ENCODE measurements at places on chromosomes 7 and 10.

DNA sequence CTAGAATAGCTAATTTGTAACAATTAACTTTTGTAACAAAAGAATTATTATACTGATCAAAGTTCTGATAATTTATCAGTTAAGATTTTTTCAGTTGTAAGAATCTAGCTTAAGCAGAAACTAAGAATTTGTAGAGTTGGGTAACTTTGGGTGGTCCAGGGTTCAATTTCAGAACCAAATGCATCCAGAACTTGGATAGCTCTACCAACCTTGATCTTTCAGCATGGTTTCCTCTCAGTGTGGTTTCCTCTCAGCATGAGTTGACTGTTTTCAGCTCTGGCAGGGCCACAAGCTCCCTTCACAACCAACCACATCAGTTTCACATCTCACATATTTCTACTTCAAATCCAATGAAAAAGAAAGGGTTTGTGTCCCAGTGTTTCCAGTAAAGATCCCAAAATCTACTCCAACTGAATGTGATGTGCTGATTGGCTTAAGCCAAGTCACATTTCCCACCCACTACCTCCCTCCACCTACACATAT is 3.3 kb upstream of the FAS start:
- DNase-seq = no peak

DNA sequence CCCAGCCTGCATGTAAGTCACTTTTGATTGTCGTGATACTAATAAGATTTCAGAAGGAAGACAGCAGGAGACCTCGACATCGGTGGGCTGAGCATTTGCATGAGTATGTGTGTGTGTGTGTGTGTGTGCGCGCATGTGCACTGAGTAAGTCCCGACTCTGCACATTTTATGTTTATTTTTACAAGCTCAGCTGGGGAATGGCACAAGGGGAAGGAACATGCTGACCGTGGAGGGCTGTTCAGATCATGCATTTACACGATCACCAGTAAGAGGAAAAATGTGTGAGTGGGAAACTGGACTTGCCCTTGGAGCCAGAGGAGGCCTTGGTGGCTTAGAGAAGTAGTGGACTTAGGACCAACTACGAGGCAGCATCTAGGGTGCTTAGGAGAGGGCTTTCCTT is 41.3 kb downstream of the IL2RA start:
- no peak for DNase-seq

GRCh38 chr10:65312876-65313275 is 1613.0 kb upstream of the LRRTM3 start:
- DNase-seq = no peak

GRCh38 chr7:122082670-122083069 is 61.4 kb downstream of the AASS start:
- DNase-seq = no peak

DNA sequence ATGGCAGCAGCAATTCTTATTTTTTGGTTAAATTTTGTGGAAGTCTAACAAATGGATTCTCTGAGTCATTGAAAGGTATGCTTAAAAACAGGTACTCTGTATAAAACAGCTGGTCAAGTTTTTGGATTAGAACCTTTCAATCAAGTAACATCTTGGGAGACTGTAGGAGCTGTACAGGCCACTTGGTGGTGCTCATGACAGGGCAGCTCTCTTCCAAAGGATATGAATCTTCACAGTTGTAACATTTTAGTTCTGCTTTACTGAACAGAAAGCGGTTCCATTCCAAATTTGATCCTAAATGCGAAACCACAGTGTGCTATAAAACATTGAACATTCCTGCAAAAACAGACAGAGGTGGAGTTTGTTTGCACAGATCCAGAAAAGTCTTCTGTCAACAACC is 44.5 kb upstream of the AGR3 start:
- DNase-seq = no peak

GRCh38 chr7:44293561-44294324 is 31.7 kb downstream of the CAMK2B start:
- DNase-seq = no peak

- no peak for DNase-seq
These were observed 4.0 kb upstream of the HECW1 start for GRCh38 chr7:43108255-43109011.

DNA sequence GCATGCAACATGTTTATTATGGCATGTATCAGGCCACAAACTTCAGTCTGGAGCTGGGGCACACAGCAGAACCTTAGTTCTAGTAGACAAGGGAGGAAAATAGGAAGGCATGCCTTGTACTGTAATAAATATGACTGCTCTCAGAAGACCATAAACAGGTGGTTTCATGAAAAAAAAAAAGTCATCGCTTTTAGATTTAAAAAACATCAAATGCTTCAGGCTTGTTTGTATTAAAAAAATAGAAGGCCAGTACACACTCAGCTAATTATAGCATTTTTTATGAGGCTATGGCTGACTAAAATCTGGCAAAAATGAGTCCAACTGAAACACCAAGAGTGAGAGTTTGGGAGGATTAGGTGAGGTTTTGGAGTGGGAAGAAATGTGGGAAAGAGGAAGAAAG is 204.1 kb downstream of the JAZF1 start:
- DNase-seq = no peak

DNA sequence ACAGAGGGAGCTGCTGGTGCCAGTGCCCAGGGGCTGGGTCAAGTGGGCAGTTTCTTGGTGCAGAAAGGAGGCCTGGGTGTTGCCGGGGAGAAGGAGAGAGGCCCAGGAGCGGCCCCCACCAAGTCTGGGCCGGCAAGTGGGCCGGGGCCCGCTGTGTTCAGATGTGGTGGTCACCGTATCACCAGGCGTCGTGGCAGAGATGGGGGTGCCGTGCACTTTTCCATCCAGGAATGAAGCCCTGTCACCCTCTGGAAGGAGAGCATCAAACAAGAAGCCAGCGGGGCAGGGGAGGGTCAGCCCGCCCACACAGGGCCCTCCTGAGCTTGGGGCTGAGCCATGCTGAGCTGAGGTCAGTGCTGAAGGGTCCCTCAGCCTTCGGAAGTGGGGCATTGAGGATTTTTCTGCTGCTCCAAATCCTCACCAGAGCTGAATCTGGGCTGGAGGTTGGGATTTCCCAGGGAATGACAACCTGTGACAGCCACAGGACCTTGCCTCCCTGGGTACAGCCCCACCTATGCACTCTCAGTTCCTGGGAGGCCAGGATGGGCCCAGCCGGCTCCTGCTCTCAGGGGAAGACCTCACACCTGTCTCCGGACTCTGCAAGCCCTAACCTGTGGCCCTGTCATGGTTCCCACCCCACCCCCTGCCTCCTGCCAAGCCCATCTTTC is 27.9 kb upstream of the INPP5A start:
- no peak for DNase-seq

GRCh38 chr7:5420881-5421713 is 2.5 kb downstream of the TNRC18 start:
- DNase-seq = no peak

- no peak for DNase-seq
These were observed 98.9 kb downstream of the KMT2C start for GRCh38 chr7:152336754-152337368.

- no peak for DNase-seq
These were observed 616.4 kb downstream of the SDK1 start for GRCh38 chr7:3917436-3917835.

DNA sequence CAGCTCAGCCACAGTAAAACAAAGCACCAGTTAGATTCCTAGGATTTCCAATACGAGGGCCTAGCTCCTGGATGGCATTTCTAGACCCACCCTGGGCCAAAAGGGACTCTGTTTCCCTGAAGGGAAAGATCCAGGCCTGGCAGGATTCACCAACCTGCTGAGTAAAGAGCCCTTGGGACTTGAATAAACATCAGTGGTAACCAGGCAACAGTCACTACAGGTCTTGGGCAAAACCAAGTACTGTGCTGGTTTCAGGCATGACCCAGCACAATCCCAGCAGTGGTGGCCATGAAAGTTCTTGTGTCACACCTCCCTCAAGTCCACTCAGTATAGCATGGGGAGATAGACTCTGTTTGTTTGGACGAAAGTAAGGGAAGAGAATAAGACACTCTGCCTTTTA is 31.0 kb upstream of the STARD3NL start:
- no peak for DNase-seq

- DNase-seq = no peak
These were observed 14.6 kb downstream of the DHX32 start for GRCh38 chr10:125866421-125867029.

DNA sequence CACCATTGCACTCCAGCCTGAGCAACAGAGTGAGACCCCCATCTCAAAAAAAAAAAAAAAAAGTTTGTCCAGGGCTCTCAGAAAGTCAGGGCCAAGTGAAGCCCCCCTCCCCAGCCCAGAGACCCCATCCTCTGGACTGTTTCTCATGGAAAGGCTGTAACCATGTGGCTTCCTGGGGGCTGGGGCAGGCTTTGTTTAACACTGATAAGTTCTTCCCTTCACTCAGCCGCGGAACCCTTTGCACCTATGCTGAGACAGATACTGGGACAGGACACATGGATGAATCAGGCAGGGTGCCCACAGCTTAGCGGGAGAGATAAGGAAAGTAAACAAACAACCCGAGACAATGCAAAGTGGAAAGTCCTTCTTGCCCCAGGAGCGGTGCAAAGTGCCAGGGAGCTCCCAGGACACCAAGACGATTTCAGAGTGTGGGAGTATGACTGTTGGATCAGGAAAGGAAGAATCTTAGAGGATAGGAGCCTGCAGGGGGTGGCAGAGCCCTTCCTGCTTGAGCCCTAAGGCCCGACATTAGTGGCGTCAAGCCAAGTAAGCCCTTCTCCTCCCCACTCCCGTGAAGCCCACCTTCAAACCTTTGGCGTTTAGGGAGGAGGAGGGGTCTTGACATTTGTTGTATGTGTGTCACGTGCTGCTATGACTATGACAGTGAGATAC is 11.6 kb downstream of the MLXIPL start:
- no peak for DNase-seq

DNA sequence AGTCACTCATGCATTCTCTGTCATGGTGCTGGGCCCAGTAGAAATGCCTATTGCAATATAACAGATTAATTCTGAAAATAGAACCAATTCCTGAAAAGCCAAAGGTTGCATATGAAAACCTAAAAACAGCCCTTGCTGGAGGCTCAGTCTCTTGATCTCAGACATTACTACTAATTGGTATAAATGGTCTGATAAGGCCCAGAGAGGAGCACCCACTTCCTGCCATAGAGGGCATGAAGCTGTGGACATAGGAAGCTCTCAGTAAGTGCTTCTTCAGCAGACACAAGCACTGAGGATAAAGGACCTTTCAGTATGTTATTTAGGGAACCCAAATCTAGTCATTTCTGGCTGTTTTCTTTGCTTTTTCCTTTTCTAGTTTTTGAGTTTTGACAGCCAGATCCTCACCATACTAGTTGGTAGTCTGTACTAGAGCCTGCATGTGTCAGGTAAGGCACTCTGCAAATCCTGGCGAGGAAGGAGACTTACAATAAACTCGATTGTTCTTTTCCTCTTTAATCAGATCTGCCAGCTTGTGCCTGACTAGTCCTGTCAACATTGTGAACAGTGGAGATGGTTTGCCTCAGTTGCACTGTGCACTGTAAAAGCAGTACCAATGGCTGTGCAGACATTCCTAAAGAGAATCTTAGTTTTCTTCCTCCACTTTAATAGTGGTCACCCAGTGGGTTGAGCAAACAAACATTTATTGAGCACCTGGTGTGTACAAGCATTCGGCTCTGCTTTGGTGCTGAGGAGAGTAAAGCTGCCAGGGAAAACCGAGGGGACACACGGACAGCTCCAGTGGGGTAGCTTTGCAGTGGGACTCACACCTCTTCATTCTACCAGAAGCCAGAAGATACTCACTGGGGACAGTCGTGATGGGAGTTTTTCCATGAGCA is 140.9 kb downstream of the CHN2 start:
- DNase-seq = no peak

- DNase-seq = no peak
These were observed 58.5 kb downstream of the OGDH start for GRCh38 chr7:44664780-44665461.

GRCh38 chr10:125795128-125795527 is 19.5 kb upstream of the MMP21 start:
- no peak for DNase-seq

DNA sequence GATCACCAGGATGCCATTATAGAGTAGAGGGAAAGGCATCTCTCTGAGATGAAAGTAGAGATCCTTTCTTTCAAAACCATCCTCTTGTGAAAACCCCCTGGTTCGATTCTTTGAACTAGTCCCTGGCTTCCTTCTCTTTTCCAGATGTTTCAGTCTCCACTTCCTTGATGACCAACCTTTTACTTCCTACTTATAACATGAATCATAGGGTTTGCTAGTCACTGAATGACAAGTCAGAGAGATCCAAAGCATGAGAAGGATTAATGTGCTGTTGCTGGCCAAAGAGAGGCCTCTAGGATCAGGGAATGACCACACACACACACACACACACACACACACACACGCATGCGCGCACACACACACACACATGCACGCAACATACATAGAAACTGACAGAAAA is 161.1 kb upstream of the FRMD4A start:
- DNase-seq = no peak

- DNase-seq = no peak
These were observed 5.4 kb downstream of the SFR1 start for GRCh38 chr10:104127411-104127810.

GRCh38 chr7:134686786-134687185 is 40.1 kb downstream of the BPGM start:
- no peak for DNase-seq

DNA sequence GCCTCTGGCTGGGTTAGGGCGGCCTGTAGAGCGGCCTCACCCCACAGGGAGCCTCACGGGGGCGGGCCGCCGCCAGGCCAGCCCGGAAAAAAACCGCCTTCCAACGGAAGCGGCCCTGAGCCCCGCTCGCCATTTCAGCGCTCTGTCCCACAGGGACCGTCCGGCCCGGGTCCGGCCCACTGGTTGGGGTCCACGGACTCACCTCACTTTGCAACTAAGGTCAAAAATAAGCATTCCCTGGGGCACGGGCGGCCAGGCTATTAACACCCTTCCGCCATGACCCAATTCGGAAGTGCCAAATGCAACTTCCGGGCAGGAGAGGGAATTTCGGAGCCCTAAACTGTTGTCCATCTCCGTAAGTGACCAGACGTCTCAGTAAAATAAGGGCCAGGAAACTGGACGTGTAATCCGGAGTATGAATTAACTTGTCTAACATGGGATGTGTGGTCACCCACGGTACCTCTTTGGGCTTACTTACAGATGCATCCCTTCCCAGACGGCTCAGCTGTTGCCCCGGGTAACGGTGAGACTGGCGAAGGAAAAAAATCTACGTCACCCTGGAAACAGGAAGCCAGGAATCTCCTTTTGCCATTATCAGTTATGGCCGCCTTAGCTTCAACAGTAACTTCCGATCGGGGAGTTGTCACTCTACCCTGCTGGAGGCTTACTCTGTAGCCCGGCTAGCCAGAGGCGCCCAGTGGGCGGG is at the start of gene BBIP1:
Gene BBIP1 (minus strand): TSS at position 538 of the 706 bp plus-strand sequence. CDS start 1,023 bp downstream, outside the sequence.
- DNase-seq = peak; percentile 73

GRCh38 chr7:131249003-131249402 is 78.7 kb upstream of the MKLN1 start:
- no peak for DNase-seq
